ENCODE measurements at places on chromosomes 13 and 19.

- DNase-seq, result no peak
Observed at GRCh38 chr19:43718627-43719377, 2.9 kb downstream of the IRGC start.

DNA sequence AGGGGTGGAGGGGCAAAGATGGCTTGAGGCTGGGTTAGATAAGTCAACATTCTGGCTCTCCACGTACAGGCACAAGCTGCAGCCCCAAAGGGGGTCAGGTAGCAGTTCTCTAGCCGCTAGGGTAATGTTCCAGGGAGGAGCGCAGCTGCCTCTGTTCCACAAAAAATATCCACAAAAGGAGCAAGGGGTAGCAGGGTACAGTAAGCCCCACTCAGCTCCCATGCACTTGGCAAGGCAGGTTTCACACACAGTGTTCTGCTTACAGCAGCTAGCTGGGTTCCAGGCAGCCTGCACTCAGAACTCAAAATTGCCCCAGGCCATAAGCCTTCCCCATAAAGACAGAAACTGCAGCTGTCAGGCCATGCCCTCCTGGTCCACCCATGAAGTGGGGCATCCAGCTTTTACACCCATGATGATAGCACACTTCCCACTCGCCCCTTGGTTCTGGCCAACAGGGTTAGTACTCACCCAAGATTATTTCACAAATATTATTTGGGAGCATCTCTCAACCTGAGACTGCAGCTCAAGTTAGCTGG, 130.0 kb downstream of the CYSLTR2 start:
- DNase-seq, result no peak

DNA sequence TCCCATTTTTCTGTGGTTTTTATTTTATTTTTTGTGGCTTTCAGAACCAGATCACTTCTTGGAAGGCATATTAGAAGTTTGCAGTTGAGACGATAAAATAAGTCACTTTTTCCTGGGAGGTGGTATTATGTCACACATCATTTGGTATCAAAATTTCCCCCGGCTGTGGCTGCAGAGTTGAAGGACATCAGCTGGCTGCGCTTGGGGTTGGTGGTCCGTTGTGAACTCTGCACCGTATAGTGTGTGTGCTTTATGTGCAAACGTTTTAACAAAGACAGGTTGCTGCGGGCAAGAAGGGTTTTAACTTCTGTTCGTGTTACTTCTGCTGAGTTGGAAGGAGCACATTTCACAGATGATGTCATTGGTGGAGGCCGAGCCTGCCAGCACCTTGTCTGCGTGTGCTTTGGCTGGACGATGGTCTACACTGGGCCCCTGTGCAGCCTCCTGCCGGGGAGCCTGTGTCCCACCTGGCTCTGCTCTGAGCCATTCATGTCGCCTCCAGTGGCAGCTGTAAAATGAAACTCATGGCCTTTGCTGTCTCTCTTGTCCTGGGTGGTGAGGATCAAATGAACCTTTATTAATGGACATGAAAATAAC, 9.6 kb downstream of the ATP11A start:
- DNase-seq, result no peak

DNA sequence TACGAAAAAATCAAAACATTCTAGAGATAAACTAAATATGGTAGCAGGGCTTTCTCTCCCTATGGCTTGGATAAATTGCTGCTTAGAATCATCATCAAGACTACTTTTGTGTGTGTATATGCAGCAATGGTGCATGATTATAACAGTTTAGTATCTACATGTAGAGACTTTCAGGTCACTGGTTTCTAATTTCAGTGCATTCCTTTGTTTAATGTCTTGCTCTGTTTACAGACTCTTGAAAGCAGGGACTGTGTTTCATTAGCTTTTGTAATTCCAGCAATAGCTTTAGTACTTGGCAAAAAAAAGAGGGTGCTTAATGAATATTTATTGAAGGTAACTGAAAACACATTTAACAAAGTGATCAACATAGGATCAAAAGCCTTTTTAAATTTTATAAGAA, 420.7 kb downstream of the PCDH9 start:
- no peak for DNase-seq

DNA sequence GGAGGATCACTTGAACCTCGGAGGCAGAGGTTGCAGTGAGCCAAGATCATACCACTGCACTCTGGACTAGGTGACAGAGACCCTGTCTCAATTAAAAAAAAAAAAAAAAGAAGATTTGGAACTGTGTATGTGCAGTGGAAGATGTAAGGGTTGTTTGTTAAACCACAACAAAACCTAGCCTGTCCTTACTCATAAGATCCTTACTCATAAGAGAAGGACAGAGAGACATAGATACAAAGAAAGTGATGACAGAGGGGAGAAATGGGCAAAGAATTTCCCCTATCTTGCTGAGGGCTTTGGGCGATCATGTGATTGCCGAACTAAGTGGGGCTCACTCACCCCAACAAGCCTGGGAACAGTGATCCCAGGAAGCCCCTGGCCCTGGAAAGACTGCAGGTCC, 7.9 kb downstream of the ITPKC start:
- DNase-seq, result no peak

DNA sequence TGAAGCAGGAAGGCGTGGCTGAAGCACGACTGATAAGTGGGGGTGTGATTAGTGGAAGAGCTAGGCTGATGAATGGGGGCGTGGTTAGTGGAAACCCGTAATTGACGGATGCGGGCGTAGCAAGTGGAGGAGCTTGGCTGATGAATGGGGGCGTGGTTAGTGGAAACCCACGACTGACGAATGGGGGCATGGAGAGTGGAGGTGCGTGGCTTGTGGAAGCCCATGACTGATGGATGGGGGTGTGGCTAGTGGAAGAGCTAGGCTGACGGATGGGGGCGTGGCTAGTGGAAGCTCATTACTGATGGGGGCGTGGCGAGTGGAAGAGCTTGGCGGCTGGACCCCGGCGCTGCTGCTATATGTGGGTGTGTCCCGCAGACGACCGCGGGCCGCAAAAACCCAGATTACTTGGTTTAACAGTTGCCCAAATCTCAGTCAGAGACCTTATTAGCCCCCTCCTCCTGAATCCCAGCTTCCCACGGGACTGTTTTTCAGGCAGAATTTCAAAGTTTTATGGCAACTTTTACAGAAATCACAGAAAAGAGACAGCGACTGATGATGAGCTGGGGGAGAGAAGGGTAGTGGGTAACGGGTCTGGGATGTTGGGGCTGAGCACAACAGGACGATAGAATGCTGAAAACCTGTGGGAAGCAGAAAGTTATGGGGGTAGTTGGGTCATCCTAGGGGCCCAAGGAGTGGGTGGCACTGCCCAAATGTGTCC, 9.0 kb upstream of the MEIS3 start:
- peak; percentile 96 for DNase-seq

GRCh38 chr19:19600793-19601330, 17.6 kb downstream of the PBX4 start:
- no peak for DNase-seq

GRCh38 chr13:40275636-40276035, 390.8 kb downstream of the FOXO1 start:
- DNase-seq, result no peak

GRCh38 chr13:94972262-94972661, 259.9 kb upstream of the SOX21 start:
- no peak for DNase-seq

DNA sequence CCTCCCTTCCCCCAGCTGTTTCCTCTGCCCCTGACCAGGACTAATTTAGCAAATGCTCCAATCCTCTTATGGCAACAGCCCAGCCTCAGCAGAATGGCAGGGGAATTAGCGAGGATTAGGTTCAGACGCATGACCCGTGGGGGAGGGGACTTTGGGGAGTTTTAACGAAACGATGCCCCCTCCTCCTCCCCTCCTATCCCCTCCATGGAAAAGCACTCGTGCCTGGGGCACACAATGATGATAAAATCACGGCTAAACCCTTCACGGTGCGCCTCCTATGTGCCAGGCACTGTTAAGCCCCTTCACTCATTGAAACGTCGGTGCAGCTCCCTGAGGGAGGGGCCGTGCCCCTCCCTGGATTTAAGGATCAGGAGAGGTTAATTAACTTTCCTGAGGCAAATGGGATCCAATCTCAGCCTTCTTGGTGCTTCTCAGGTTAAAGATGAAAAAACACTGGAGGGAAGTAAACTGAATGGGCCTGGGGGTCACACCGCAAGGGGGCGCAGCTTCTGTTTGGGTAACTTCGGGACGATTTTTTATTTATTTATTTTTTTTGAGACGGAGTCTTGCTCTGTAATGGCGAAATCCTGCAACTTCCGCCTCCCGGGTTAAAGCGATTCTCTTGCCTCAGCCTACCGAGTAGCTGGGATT, 10.1 kb upstream of the TPRX2 start:
- no peak for DNase-seq

GRCh38 chr19:7865262-7865911, 8.8 kb downstream of the PRR36 start:
- DNase-seq, result no peak

GRCh38 chr13:110511509-110512181, 49.9 kb downstream of the RAB20 start:
- DNase-seq, result no peak

GRCh38 chr13:40344270-40345148, 321.9 kb downstream of the FOXO1 start:
- DNase-seq, result no peak

GRCh38 chr19:55609326-55609725, 3.9 kb downstream of the ZNF865 start:
- DNase-seq, result no peak

DNA sequence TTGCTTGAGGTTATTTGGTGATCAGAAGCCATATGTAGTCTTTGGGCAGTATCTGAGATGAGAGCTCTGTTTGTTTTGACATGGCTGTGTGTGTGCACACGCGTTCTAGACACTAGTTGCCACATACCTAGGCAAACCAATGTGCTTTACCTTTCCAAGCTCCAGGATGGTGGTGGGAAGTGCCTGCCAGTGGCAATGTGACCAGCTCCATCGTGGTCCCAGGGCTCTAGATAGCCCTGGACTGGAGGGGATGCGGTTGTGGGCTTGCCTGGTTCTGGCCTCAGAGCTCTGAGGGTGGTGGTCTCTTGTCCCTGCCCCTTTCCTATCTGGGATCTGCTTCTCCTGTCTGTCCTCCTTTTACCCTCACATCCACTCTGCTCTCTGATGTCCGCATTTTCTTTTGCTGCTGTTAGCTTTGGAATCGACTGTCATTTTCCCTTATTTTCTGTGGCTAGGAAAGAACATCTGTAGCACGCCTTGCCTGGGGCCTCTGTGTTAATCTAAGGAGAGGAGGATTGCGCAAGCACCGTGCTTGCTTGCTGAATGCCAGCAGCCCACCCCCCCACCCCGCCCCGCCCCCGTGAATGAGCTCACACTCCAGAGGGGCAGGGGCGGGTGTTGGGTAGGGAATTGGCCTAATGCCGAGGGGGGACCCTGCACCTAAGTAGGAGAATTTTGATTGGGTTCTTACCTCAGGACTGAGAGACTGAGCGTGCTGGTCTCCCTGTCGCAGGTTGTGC, 89.5 kb downstream of the ARHGEF7 start:
- no peak for DNase-seq

DNA sequence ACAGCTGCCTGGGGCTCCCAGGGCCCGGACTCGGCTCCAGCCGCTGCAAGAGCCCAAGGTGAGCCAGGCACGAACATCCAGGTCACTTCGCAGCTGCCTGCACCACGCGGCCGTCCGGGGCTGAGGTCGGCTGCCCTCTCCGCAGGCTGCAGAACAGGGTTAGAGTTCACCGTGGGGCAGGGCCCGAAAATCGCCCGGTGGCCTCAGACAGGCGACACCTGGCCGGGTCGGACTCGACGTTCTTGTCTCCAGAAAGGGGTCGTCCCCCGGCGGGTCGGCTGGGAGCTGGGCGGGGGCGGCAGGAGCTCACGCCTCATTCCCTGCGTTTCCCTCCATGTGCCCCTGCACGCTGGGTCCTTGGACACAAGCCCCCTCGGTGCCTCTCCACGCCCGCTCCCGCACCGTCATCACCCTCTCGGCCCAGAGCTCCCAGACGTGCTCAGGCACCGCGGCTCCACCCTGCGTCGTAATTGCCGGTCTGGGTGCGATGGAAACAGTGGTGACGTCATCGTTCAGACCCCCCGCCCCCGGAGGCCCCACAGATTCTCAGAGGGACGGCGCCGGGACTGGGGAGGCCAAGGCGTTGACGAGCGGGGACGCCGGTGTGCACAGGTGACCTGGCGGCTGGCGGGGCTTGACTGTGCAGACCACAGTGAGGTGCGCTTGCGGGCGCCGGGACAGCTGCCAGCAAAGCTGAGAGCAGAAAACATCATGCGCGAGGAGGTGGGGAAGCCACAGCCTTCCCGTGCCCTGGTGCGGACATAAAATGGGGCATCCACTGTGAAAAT, 4.0 kb upstream of the GRIN3B start:
- peak; percentile 31 for DNase-seq

DNA sequence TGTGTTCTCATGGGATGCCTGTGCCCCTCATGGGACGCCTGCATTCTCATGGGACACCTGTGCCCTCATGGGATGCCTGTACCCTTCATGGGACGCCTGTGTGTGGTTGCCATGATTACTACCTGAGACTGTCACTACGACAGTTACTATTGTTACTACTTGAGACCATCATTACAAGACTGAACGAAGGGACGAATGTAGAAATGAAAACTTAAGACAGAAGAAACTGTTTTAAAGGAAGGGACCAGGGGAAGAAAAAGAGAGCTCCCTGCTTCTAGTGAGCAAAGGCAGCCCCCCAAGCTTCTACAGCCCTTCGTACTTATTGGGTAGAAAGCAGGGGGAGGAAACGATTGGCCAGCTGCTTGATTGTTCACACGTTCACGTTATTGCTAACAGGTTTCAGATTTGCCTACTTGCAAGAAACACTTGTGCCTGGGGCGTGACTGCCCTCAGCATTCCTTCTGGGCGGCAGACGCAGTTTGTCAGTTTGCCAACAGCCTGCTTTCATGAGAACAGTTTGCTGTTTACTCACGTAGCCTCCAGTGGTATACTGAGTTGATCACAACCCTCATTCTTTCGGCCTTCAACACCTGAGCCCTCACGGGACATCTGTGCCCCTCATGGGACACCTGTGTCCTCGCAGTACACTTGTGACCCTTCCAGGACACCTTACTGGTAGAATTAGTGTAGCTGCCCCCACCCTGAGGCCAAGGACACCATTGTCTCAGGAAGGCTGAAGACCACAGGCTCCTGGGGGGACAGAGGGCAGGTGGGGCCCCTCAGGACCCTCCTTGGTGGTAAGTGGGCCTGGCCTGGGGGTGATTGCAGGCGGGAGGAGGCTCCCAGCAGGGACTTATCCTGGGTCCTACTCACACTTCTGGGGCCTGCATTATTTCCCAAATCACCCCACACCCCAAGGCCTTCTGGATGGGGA, 2.5 kb upstream of the S1PR4 start:
- peak; percentile 79 for DNase-seq

DNA sequence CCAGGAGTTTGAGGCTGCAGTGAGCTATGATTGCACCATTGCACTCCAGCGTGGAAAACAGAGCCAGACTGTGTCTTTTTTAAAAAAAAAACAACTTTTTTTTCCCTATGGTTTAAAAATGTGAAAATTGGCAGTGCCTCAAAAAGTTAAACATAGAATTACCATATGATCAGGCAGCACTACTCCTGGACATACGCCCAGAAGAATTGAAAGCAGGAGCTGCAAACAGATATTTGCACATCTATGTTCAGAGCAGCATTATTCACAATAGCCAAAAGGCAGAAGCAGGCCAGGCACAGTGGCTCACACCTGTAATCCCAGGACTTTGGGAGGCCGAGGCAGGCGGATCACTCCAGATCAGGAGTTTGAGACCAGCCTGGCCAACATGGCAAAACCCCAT, 3.8 kb upstream of the RETN start:
- DNase-seq, result no peak
